ENCODE measurements at places on chromosomes 6 and 20. TPM values are rescaled to one million over a fixed set of nuclear protein-coding genes. Genes with fewer than 3 reads are reported as not detected.

Gene MOG
- total RNA-seq = not detected

Gene SMOC2
- 334 TPM for total RNA-seq

Gene GABRR1
- total RNA-seq = 5.4 TPM

Gene PEX3
- total RNA-seq = 11.4 TPM

GRCh38 chr6:4901386-4902061 lies 102.3 kb downstream of the RPP40 start:
- DNase-seq = no peak

DNA sequence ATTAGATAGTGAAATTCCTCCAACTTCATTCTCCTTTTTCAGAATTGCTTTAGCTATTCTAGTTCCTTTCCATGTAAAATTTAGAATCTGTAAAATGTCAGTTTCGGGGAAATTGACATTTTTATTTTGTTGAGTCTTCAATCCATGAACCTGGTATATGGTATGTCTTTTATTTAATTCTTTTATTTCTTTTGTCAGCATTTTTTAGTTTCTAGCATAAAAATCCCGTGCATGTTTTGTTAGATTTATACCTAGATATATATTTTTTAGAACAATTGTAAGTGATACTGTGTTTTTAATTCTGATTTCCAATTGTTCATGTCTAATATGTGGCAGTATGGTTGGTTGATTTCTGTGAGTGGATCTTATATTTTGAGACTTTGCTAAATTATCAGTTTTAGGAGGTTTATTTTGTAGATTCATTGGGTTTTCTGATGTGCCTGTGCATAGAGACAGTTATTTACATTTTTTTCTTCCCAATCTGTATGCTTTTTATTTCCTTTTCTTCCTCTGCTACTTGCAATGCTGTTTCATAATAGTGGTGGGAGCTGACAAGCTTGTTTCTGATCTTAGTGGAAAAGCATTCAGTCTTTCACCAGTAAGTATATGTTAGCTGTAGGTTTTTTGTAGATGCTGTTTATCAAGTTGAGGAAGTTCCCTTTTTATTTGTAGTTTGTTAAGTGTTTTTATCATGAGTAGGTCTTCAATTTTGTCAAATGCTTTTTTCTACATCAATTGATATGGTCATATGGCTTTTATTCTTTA lies 13.7 kb downstream of the TAB2 start:
- no peak for DNase-seq

GRCh38 chr20:38590676-38591473 lies 9.9 kb downstream of the ADIG start:
- no peak for DNase-seq

GRCh38 chr20:62752671-62753501 lies 43.4 kb upstream of the MRGBP start:
- no peak for DNase-seq

- no peak for DNase-seq
Observed at GRCh38 chr20:44409132-44409600, 53.7 kb downstream of the HNF4A start.

GRCh38 chr6:39670519-39670918 lies 54.7 kb downstream of the KIF6 start:
- DNase-seq = no peak

GRCh38 chr20:13458860-13459451 lies 179.8 kb downstream of the TASP1 start:
- no peak for DNase-seq

- no peak for DNase-seq
Observed at GRCh38 chr6:132190097-132190814, 211.0 kb downstream of the MOXD1 start.

- DNase-seq = no peak
Observed at GRCh38 chr6:129890164-129890563, 29.0 kb upstream of the TMEM244 start.

- no peak for DNase-seq
Observed at GRCh38 chr6:157184202-157185015, 138.9 kb downstream of the TMEM242 start.

DNA sequence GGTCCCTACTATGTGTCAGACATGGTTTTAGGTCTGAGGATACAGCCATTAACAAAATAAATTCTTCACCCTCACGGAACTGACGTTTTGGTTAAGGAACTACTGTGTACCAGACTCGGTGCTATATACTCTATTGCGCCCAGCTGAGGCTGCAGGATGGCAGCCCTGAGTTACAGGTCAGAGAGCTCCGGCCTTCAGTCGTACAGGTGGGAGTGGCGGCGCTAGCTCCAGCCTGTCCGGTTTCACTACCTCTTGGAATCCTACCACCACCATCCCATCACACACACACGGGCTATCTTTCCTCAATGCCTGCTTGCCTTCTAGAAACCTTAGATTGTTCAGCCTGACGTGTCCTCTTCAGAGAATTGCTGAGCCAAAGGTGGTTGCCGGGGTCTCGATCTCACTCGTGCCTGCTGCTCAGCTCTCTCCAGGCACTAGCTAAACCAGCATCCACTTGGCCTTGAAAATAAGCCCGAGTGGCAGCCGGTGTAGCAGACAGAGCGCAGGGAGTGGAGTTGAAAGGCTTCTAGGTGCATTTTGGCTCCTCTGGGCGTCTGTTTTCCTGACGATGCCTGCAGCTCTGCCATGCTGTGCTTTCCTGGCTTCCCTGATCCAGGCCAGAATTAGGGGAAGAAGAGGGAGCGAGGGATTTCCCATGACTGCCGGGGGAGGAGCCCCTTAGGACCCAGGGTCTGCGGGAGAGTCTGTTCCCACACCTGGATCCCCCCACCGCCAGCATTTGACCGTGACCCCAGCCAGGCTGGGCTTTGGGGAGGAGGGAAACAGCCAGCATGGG lies 1.1 kb upstream of the TCF15 start:
- DNase-seq = no peak

GRCh38 chr20:4304601-4305000 lies 289.2 kb upstream of the RNF24 start:
- DNase-seq = no peak

GRCh38 chr6:17904491-17905120 lies 82.8 kb downstream of the KIF13A start:
- no peak for DNase-seq

DNA sequence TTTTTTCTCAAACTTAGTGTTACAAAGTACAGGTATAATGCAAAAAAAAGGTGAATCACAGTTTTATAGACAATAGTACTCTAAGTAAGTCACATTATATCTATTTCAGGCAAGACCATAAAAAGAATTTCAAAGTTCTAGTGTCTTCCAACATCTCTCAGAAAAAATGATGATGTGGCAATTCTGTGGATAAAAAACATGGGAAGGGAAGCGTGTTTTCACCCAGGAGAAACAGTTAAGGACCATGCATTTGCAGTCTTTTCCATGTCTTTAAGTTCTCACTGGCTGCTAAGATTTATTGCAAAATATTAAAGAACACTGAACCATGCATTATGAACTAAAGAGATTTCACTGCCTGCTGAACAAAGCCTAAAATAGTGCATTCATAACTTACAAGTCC lies 1.8 kb downstream of the SSR1 start:
- DNase-seq = no peak

- DNase-seq = no peak
Observed at GRCh38 chr6:142909686-142910085, 35.3 kb downstream of the HIVEP2 start.

GRCh38 chr20:3472105-3472504 lies 1.3 kb downstream of the ATRN start:
- DNase-seq = no peak

- DNase-seq = no peak
Observed at GRCh38 chr20:51800060-51800871, 2.1 kb downstream of the SALL4 start.

Measured in thoracic aorta (tissue), 2 donors.